ENCODE measurements at places on chromosomes 4 and X.

GRCh38 chr4:8370106-8370787 lies 70.3 kb downstream of the ACOX3 start:
- no peak for DNase-seq

DNA sequence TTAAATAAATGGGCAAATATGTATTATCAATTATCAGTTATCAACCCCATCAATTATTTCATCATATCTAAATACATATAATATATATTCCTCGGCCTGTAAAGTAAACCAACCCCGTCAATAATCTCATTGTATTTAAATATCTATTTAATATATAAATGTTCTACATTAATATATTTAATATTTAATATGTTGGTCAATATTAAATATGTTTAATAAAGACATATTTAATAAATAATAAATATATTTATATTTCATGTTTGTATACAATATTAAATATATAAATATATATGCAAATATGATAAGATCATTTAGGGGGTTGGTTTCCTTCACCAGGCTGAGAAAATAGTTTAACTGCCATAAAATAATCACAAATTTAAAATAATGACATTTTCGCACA lies 6.4 kb upstream of the TMEM144 start:
- no peak for DNase-seq

GRCh38 chrX:44918722-44919121 lies 45.7 kb downstream of the KDM6A start:
- no peak for DNase-seq

GRCh38 chr4:109319156-109319555 lies 16.7 kb upstream of the COL25A1 start:
- no peak for DNase-seq

GRCh38 chrX:617401-617800 lies 13.2 kb upstream of the SHOX start:
- DNase-seq = no peak

- DNase-seq = no peak
Observed at GRCh38 chr4:188332265-188332664, 193.0 kb downstream of the TRIML1 start.

Data from COLO829 (cell line).